ENCODE measurements at places on chromosomes 6 and 20.

- DNase-seq = no peak
These were observed 1.3 kb upstream of the PGC start for GRCh38 chr6:41748542-41748941.

- DNase-seq = no peak
These were observed 11.4 kb upstream of the MDFI start for GRCh38 chr6:41626917-41627316.

DNA sequence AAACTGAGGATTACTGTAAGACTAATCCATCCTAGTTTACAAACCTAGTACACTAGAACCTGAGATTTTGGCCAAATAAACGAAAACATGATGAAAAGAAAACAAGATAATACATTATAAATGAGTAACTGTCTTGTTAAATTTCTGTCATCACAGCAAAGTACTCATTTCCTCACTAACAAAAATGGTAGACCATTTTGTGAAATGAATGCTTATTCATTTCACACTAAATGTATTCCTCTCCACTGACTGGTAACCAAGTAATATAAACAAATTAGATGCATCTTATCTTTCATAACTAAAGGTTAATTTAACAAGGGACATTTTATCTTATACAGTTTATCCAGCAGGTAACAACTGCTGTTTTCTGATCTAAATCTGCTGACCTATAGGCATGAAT, 143.7 kb downstream of the REV3L start:
- no peak for DNase-seq

GRCh38 chr6:72413884-72414283, 208.0 kb upstream of the KCNQ5 start:
- no peak for DNase-seq

- peak; percentile 74 for DNase-seq
These were observed 122.6 kb upstream of the MCHR2 start for GRCh38 chr6:100116411-100117194.

DNA sequence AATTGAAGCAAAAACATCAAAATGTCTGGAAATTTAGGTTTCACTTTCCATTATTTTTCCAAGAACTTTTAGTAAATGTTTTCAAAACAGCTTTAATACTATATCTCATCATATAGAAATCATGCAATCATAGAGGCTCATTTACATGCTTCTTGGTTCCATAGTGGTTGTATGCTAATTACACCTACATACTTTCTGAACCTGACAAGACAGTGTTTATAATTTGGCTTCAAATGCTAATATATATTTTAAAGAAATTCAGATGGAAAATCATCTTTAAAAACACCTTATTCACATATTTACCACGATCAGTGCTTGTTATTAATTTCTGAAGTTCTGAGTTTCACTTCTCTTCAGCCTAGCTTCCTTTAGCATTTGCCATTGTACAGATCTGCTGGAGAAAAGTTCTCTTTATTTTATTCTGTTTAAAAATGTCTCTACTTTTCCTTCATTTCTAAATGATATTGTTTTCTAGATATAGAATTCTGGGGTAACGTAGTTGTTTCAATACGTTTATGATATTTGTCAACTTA, 89.9 kb downstream of the PLCB1 start:
- DNase-seq = no peak

GRCh38 chr6:1709234-1709641, 99.5 kb downstream of the FOXC1 start:
- DNase-seq = no peak

- DNase-seq = no peak
These were observed 9.4 kb downstream of the TRIM10 start for GRCh38 chr6:30151580-30151979.

DNA sequence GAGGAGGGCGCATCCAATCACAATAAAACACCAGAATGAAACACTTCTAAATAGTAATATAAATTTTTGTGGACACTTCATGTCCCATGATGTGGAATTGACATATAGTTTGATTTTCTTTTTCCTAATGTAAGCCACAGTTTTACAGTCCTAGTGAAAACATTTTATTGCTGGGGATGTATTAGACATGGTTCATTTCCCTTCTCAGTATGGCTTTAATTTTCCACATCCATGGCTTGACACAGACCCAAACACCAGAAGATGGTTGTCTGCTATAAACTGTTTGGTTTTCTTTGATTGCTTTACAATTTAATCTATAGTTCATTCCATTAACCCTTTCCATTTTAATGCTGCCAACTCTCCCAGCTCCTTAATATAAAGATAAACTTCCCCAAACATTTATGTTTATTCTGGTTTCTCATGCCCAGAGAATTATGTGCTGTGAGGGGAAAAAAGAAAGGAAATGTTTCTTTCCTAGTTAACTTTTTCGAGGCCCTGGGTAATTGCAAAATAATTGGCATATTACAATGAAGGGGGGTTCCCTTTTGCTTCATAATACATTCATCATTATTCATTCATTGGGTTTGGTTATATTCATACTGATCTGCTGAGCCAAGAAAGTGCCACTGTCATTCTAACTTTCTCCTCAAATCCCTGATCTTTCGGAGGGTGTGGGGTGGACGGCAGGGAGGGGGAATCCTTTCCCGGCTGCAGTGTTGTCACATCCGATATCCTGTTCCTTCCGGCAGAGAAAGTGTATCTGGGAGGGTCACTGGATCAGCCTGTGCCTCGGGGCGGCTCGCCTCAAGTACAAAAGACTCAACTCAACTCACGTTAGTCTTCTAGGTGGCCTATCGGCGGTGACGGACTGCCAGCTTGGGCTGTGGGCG, 127.6 kb upstream of the TFAP2D start:
- DNase-seq = no peak

DNA sequence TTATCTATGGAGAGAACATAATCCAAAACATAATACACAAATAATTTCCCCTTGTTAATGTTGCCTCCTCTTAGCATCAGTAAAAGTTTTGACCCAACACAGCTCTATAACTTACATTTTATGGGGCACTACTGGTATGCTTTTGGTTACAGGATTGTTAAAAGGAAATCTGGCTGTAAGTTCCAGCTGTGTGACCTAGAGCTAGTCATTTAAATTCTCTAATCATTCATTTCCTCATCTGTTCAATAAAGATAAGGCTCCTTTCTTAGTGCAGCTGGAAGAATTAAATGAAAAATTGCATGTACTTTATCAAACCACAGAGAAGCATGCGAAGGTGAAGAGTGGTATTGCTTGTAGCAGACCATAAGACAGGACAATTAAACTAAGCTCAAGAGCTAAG, 4.6 kb downstream of the SLC17A2 start:
- no peak for DNase-seq

DNA sequence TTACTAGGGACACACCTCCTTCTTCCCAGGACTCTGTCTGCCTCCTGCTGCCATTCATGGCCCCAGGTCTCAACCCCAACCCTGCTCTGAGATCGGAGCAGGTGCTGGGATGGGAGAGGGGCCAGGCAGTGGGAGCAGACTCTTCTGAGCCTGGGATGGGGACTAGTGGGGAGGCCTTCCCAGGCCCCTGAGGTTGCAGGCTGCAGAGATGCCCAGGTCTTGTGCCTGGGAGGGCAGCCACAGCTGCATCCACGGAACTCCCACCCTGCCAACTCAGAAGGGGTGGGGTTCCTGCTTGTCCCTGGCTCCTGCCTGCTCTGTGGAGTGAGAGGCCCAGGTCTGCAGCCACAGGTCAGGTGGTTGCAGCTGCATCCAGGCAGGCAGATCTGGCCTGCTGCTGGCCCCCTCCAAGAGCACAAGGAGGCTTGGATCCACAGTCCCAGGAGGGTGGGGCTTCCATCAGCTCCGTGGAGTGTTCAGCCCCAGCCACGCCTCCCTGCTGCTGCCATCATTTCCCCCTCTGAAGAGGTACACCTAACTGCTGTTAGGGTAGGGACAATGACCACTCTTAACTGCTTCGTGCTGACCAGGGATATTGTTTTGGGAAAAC, 2.9 kb upstream of the SLC22A1 start:
- DNase-seq = no peak

GRCh38 chr6:167811442-167812087, 15.1 kb upstream of the AFDN start:
- no peak for DNase-seq

GRCh38 chr20:51563486-51564332, 21.2 kb upstream of the NFATC2 start:
- peak; percentile 83 for DNase-seq

GRCh38 chr6:5275497-5275896, 14.2 kb downstream of the FARS2 start:
- peak; percentile 43 for DNase-seq

GRCh38 chr6:167789358-167789757, 37.4 kb upstream of the AFDN start:
- DNase-seq = no peak

- no peak for DNase-seq
These were observed 13.8 kb downstream of the UCKL1 start for GRCh38 chr20:63942250-63942951.

GRCh38 chr20:45842169-45842812, 8.7 kb downstream of the SNX21 start:
- DNase-seq = no peak

DNA sequence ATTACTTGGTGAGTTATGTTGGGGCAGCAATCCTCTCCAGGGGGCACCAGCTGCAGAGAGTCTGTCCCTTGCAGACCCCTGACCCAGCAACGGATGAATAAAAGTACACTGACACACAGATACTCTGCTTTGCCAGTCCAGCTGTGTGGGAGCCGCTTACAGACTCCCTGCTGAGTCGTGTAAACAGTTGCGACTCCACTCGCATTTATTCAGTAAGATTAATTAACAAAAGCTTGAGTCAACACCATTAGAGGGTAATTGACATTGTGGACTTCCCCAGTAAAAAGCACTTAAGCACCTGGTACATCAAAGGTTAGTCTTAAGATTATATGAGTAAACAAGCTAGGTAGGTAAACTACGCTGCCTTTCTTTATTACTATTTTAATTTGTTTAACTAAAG, 92.0 kb upstream of the TMEM181 start:
- DNase-seq = no peak

DNA sequence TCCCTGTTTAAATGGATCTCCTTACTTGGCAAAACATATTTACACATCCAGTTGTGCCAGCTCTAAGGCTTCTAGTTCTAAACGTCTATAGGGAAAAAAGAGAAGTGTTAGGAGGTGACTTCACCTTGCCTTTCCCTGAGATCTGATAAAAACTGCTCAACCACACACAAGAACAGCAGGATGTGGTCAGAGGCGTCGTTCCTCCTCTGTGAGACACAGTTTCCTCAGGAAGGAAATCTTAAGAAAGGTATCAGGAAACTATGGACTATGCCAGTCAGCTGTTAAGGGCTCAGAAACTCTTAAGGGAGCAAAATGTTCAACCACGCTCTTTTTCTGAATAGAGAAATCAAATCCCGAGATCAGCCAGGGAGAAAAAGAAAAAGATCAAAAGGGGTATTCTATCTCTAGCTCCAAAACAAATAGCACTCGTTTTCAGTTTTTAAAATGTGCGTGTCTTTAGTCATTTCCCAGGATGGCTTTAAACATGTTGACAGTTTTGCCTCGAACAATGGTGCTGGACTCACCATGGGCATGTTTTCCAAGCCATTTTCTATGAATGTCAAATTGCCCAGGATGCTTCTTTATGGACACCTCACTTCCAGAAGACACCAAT, 154.5 kb downstream of the HACE1 start:
- DNase-seq = peak; percentile 85

DNA sequence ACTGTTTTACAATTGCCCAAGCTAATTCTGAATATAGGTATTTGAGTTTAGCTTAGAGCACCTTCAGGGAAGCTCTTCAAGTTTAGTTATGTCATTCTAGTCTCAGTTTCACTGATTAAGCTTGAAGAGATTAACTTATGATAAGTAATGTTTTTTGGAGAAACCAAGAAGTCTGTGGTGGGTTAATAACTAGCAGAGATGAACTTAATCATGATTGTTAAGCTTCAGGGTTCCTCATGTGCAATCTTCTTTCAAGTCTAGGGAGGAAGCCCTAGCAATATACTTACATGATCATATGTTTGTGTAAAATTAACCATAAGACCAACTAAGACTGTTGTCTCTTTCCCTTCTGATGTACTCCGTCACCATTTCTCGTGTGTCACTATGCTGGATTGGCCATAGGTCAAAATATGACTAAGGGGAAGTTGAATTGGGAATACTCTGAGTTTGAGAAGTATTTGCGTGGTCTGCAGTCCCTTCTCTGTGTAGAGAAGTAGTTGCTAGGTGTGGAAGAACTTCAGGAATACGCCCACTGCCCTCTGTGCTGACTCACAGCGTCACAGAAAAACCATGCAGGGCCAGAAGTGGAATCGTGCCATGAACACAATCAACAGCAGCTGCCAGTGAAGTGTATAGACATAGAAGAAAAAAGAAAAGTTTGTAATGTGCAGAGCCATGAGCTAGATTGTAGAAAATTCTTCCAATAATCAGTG, 88.3 kb downstream of the SH3BGRL2 start:
- DNase-seq = peak; percentile 60

- no peak for DNase-seq
These were observed 37.3 kb upstream of the TOP1 start for GRCh38 chr20:40991181-40991889.

GRCh38 chr20:20955892-20956291, 150.3 kb downstream of the LINC00237 start:
- no peak for DNase-seq

GRCh38 chr6:107179004-107179403, 63.7 kb upstream of the BEND3 start:
- no peak for DNase-seq

GRCh38 chr6:90936286-90936685, 349.4 kb upstream of the MAP3K7 start:
- no peak for DNase-seq

DNA sequence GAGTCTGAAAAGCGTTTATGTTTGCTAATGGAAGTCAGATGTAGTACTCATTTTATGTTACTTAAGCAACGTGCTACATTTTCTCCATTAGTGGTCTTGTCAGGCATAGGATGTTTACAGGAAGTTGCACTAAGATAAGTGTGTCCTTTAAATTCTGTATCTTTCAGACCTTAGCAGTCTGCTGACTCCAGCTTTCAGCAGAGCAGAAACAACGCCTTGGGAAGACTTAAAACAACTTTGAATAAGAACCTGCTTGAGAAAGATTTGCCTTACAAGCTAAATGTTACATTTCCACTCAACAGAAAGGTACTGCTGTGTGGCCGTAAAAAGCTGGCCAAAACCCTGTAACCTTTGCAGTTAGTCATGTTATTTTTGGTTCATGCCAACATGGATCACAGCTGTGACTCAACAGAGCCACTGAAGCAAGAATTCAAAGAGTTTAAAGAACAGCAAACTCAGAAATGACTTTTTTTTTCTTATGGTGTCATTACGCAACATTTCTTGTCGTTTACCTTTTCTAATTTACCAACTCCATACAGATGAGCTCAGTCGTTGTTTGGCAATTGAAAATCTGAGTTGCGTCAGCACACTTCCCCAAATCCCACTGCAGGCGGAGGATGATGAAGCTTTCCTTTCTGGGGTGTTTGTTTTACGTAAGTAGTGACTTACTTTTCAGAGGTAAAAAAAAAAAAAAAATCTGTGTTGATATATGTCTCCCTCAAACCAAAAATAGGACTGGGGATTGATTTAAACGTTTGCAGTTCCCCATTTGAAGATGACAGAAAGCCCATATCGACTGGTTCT, 27.9 kb upstream of the BMP6 start:
- peak; percentile 84 for DNase-seq

GRCh38 chr6:169800116-169800667, 48.8 kb downstream of the ERMARD start:
- DNase-seq = no peak

- no peak for DNase-seq
These were observed 8.2 kb downstream of the BACH2 start for GRCh38 chr6:90288404-90288803.
